H9 (cell line): ENCODE measurements at places on chromosomes 12 and 14. TPM values are rescaled to one million over a fixed set of nuclear protein-coding genes. Genes with fewer than 3 reads are reported as not detected.
A peak's percentile ranks its signal among the peaks of the same experiment; 100 is the strongest.

- DNase-seq, result no peak
Observed at GRCh38 chr12:18861287-18861858, 123.5 kb downstream of the CAPZA3 start.

GRCh38 chr14:69581316-69581935, 6.8 kb upstream of the CCDC177 start:
- no peak for DNase-seq

The HOXC12 gene
- total RNA-seq, result not detected in 2 replicates

- no peak for DNase-seq
Observed at GRCh38 chr12:121949648-121950397, 31.4 kb downstream of the CFAP251 start.

DNA sequence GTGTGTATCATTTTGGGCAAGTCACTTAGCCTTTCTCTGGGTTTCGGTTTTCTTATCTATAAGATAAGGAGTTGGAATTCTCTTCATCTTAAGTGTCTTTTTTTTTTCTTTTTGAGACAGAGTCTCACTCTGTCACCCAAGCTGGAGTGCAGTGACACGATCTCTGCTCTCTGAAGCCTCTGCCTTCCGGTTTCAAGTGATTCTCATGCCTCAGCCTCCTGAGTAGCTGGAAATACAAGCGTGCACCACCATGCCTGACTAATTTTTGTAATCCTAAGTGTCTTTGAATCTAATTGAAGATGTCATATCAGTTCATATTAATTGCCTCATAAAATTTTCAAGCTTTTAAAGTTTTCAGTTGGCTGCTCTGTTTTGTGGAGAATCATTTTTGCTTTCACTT, 4.0 kb downstream of the SRGAP1 start:
- no peak for DNase-seq

DNA sequence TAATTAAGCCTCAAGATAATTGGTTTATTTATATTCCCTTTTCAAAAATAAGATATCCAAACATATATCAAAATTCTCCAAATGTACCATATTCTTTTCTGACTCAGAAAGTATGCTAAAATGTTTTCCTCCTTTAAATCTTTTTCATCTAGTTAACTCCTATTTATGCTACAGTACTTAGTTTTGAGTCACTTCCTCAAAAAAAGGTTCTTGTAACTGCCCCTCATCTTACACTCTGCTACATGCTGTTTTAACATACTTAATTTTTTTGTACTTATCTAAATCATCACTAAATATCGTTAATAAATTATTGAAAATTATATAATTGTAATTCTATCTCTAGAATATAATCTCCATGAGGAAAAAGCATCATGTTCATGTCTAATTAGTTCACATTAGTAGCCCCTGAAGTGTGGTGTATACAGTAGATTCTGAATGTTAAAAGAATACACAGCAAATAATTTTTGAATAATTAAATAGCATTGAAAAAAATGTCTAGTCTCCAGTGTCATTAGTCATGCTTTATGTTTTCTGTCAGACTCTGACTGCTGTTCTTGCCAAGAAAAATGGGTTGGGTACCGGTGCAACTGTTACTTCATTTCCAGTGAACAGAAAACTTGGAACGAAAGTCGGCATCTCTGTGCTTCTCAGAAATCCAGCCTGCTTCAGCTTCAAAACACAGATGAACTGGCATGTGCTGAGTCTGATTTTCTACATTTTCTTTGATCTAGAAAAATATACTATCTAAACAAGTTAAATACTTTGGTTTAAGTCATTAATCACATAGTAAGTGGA, 3.5 kb downstream of the KLRD1 start:
- DNase-seq, result no peak

GRCh38 chr14:45249856-45250575, 3.0 kb downstream of the MIS18BP1 start:
- DNase-seq, result no peak

The NID2 gene
- 6.4 and 6.6 TPM in 2 replicates for total RNA-seq

DNA sequence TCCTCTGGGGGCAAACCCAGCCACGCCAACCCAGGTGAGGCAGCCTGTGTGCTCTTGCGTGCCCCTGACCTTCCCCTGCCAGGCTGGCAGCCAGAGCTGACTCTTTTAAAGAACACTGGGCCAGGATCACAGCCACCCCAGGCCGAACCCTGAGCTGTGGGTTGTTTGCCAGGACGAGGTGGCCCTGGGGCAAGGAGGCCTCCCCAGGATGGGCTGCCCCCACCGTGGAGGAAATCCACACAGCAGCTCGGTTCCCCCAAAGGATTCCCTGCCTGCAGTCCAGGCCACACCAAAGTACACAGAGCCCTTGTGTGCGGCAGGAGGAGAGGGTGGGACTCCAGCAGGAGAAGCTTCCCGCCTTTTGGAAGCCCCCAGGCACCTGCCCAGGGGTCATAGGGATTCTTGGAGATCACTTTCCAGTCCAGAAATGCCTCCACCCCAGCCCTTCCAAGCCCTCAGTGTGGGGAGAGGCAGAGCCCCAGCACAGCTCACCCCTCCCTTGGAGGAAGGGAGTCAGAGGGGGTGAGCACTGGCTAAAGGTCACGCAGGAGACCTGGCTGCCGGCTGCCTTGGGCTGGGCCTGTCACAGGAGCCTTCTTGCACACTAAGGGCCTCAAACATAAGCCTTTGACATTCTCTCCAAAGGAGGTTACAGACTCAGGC, 115.6 kb downstream of the CALM1 start:
- DNase-seq, result no peak

DNA sequence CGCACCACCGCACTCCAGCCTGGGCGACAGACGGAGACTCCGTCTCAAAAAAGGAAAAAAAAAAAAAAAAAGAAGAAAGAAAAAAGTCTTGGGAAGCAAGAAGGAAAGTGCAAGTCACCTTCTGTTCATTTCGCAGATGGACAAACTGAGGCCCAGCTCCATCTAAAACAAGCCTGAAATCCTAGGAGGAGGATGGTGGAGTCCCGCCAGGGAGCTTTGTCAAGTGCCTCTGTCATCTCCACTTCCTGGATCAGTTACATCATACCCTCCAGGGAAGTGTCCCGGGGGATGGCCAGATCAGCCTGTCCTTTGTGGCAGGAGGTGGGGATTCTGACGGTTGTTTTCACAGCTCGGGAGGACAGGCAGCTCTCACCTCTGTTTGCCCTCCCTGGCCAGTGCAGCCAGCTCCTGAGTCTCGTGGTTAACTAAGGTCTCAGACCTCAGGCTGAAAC, 8.7 kb upstream of the SDSL start:
- DNase-seq, result no peak

GRCh38 chr14:71235875-71236274, 328.6 kb downstream of the PCNX1 start:
- DNase-seq, result no peak

DNA sequence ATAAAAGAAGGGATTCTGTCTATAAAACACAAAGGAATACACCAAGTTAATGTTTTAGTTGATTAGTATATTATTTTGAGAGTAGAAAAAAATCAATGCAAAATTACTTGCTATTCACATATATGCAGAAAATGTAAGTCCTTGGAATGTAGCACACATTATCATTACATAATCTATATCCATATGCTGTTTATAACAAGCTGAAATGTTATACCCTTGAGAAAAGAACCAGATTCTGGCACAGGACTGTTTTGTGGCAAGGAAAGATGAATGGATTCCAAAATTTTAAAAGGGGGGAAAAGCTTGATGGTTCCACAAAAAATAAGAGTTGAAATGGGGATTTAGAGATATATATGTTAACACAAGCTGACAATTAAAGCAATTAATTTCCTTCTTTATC, 153.6 kb downstream of the MSRB3 start:
- no peak for DNase-seq

GRCh38 chr14:68306265-68306933, 486.5 kb downstream of the ZFP36L1 start:
- no peak for DNase-seq

- no peak for DNase-seq
Observed at GRCh38 chr12:55822228-55822627, 4.4 kb downstream of the ORMDL2 start.

DNA sequence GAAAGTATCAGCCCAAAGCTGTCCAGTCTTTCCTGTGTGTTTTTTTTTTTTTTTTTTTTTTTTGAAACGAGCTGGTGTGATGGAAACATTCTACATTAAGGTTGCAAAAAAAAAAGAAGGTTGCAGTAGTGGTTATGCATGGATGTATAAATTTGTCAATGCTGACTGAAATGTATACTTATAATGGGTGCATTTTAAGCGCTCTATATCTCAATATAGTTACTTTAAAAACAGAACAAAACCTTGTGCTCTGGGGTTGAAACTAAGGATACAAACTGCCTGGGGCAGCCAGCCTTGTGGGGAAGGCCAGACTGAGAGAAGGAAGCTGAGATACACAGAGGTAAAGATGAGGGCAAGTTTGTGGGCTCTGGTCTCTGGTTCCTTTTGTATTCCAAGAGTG, 87.3 kb upstream of the RMST start:
- no peak for DNase-seq

DNA sequence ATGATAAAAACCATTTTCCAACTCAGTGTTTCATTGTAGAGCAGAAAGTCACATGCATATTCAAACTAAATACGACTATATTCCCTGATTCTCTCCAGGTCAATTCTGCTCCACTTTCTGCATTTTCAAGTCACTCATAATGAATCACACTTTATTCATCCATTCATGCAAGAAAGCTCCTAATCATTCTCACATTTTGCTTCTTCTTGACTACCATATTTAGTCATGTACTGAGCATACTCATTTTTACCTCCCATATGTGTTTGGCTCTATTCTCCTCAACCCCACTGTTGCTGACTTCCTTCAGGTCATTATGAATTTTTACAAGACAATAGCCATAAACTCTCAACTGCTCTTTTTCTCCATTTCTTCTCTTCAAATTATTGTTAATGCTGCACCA, 43.4 kb upstream of the PIK3C2G start:
- no peak for DNase-seq

GRCh38 chr14:61535458-61535857, 159.9 kb upstream of the HIF1A start:
- DNase-seq, result no peak

The SDS gene
- total RNA-seq, result 0.13 TPM in 1 of 2 replicates, not detected in the other

DNA sequence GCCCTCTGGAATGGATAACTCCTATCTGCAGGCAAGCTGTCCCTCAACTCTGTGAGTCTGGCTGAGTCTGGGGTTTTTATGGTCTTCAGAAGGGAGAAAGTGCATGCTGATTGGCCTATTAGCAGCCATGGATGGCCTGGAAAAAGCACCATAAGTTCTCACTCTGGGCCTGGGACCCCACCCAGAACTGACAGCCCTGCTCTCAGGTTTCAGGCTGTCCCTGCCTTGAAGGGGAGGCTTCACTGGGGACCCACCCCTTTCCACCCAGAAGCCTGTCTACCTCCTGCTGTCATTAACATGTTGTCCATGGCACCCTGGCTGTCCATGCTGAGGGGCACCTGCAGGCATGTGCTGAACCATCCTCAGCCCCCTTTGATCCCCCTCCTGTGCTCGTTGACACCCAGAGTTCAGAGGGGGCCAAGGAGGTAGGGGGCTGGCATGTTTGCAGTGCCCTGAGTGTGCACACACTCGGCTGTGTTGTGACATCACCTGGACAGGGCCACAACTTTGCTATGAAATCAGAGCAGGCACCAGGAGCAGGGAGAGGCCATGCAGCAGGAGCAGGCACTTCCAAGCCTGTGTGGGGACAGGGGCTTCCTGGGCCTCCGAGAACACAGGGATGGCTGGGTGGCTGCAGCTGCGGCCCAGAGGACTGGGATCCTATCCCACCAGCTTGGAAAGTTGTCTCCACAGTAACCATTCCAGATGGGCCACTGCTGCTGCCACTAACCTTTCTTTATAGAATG, 84.7 kb downstream of the ACSS3 start:
- DNase-seq, result peak; percentile 27

DNA sequence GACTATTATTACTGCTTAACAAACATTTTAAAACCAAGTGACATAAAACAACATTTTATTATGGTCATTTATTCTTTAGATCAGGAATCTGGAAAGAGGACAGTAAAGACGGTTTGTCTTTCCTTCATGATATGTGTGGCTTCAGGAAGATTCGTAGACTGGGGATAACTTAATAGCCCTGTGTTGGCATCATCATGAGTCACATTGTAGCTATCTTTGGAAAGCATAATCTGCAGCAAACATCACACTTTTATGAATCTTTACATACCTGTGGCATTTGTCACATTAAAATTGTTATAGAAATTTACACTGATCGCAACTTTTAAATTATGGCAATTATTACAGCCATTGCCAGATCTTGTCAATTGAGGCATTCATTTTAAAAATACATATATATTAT, 397.1 kb downstream of the NOVA1 start:
- DNase-seq, result no peak

DNA sequence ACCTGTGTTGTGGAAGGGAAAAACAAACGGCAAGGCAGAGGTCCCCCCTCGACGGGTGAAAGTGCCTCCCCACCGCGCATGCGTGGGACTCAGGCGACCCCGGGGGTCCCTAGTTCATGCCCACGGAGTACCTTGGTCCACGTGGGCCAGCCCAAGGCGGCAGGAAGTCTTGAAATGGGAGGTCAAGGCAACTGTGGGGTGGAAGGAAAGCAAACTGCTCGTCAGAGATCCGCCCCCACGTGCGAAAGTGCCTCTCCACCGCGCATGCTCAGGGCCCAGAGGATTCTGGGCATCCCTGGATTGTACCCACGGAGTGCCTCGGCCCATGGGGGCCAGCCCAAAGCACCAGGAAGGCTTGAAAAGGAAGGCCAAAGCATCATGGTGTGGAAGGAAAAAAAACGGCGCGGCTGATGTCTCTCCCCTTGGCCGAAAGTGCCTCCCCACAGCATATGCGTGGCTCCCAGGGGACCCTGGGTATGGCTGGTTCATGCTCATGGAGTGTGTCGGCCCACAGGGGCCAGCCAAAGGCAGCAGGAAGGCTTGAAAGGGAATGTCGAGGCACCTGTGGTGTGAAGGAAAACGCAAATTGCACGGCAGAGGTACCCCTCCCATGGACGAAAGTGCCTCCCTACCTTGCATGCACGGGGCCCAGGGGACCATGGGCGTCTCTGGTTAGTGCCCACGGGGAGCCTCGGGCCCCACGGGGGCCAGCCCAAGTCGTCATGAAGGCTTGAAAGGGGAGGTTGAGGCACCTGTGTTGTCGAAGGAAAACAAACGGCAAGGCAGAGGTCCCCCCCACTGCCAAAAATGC, 369.7 kb downstream of the ALG10 start:
- DNase-seq, result no peak

GRCh38 chr12:113422886-113423669, 898 bp downstream of the SDSL start:
- no peak for DNase-seq

The LRP1-AS gene
- not detected in 2 replicates for total RNA-seq

DNA sequence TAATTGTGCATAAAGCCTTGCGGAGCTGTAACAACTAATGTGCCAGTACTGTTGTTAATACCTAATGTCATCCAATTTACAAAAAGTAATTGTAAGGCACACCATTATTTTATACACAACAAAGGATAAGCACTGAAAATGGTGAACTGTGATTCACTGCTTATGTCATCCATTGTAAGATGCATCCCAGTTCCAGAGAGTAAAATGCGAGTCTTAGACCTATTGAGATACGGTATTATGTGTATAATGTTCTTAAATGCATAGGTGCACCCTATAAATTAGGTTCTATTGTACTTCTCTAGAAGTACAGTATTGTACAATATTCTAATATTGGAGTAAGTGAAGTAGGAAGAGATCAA, 406 bp downstream of the PARP2 start:
- DNase-seq, result no peak

- peak; percentile 22 for DNase-seq
Observed at GRCh38 chr14:105076296-105076804, 11.1 kb upstream of the GPR132 start.

The ZNF839 gene
- total RNA-seq, result 9.4 and 10.4 TPM in 2 replicates
